ENCODE measurements at places on chromosomes 3 and 15.
A peak's percentile ranks its signal among the peaks of the same experiment; 100 is the strongest.

DNA sequence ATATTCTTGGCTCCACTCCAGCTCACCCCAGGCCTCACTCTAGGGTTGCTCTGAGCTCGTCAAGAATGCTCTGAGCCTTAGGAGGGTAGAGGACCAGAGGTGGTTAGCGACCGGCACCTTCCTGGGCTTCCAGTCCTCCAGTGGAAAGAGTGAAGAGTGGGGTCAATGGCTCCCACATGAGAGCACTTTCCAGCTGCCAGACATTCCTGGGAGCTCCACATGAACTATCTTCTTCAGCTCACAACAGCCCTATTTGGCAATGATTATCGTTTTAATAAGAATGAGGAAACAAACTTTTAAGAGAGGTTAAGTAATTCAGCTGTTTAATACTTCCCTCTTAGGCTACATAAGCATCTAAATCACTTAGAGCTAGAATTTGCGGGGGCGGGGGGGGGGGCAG is 139.3 kb downstream of the STT3B start:
- no peak for DNase-seq

- no peak for DNase-seq
Observed at GRCh38 chr15:79004336-79004735, 59.5 kb upstream of the CTSH start.

- DNase-seq, result no peak
Observed at GRCh38 chr3:89250742-89251141, 143.3 kb downstream of the EPHA3 start.

- DNase-seq, result peak; percentile 66
Observed at GRCh38 chr3:11641683-11642430, 1.9 kb downstream of the VGLL4 start.

DNA sequence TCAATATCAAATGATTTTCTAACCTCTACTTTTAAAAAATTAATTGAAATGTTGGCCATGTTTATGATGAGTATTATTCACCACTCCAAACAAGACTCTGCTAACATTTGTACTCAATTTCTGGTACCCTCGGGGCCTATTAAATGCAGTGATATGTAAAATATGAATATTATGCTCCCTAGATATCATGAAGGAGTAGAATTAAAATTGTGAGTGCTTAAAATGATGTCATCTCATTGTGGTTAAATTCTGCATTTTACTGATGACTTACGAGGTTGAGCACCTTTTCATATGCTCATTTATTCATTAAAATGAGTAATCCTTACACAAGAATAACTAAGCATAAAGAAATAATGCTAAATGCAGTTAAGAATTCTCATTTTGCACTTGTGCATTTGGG is 159.9 kb downstream of the OCA2 start:
- no peak for DNase-seq

GRCh38 chr3:52487788-52488691 is 7.1 kb upstream of the STAB1 start:
- DNase-seq, result no peak

GRCh38 chr15:76208084-76208785 is 103.0 kb downstream of the ETFA start:
- no peak for DNase-seq

DNA sequence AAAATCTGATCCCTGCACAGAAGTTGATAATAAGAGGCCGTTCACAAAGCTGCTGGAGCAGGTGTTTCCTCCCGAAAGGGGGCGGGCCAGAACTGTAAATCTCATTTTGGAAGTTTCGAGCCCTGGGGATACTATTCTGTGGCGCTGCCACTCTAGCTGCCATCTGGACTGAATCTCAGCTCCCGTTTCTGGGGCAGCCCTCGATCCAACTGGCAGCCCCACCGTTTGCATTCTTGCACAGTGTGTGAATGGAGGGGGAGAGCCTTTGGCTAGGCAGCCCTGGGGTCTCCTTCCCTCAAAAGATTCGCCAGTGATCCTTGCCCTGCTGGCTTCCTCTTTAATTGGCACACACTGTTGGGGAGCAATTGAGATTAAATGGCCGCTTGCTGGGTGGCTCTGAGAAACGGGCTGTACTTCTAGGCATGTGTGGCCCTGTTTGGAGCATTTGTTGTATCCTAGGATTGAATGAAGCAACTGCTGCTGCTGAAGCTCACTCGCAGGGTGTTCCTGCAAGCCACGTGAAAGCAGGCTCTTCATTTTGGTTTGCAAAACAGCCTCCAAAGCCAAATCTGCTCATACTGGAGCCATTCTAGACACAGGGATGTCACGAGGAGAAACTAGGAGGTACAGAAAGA is 57.2 kb upstream of the TOPAZ1 start:
- no peak for DNase-seq

- no peak for DNase-seq
Observed at GRCh38 chr3:62261121-62261520, 112.2 kb downstream of the FEZF2 start.

DNA sequence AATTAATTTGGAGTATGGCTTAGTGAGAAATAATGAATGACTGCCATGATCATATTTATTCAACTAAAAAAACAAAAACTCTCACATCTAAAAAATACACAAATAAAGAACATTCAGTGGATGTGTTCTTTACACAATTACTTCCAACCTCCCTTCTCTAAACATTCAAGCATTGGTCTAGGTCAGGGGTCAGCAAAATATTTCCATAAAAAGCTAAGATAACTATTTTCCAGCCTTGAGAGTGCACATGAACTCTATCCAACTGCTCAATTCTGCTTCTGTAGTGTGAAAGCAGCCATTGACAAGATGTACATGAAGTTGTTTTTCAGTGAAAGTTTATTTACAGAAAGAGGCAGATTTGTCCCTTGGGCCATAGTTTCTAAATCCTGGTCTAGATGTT is 406.3 kb downstream of the MAGI1 start:
- no peak for DNase-seq

Data from erythroblast (primary cell).